NCI-H1694 treated with DMSO at 0.1 percent for 48 hours (cell line): ENCODE measurements at places on chromosomes 7 and 10.

DNA sequence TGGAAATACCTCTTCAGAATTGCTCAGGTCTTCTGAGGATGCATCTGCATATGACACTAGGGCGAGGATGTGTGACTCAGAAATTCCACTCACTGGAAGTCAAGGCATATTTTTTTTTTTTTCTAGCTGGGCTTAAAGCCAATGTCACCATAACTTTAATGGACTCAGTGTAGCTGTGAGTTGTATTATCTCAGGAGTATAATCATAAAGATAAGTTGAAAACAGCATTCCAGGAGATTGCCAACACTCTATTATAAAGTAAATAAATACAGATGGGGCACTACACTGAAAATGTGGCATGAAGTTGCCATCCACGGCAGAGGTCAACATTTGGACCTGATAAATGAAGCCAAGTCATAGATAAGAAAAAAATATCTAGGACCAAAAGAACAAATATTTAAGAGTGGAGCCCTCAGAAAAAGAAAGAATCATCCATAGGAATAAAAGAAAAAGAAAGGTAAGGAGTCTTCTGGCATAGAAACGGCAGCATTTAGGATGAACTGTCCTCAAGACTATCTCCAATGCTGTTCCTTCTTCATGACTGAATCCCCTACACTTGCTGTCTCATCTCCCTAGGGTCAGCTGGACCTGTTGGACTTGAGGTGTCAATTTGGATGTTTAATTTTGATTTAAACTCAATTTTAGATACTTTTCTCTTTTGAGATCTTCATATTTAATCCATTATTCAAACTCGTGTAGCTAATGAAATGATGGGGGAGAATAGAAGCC lies 72.9 kb upstream of the CAV2 start:
- no peak for DNase-seq

DNA sequence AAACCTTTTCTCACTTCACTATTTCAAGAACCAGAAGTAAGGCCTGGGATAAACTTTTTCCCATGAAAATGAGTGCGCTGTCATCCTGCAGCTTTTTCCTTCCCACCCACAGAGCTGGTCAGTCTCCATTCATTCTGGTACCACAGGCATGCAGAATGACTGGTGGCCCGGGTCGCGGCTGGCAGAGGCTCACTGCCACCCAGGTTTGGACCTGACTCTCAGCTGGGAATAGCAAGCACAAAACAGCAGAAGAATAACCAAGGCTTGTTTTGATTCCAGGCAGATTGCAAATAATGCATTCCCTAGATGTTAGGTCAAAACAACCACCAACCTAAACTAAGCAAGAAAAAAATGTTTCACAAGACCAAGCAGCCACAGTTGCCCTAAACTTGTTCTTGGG lies 190.5 kb upstream of the NRP1 start:
- no peak for DNase-seq

DNA sequence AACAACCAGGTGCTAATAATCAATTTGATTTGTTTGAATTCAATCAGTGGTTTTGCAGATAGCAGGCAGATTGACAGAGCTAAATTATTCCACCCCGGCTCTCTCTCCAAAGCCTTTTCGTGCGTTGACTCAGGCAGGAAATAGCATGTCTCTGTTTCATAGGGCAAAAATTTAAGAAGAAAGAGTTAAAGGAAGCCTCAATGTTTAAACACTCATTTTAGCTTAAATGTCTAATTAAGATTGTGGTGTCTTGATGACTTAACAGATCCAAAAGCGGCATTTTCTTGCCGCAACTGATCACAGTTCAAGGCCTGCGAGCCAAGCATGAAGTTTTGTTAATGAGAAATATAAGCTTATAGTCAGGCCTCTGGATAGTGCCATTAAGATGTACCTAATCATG lies 1051.1 kb upstream of the AUTS2 start:
- DNase-seq: no peak

DNA sequence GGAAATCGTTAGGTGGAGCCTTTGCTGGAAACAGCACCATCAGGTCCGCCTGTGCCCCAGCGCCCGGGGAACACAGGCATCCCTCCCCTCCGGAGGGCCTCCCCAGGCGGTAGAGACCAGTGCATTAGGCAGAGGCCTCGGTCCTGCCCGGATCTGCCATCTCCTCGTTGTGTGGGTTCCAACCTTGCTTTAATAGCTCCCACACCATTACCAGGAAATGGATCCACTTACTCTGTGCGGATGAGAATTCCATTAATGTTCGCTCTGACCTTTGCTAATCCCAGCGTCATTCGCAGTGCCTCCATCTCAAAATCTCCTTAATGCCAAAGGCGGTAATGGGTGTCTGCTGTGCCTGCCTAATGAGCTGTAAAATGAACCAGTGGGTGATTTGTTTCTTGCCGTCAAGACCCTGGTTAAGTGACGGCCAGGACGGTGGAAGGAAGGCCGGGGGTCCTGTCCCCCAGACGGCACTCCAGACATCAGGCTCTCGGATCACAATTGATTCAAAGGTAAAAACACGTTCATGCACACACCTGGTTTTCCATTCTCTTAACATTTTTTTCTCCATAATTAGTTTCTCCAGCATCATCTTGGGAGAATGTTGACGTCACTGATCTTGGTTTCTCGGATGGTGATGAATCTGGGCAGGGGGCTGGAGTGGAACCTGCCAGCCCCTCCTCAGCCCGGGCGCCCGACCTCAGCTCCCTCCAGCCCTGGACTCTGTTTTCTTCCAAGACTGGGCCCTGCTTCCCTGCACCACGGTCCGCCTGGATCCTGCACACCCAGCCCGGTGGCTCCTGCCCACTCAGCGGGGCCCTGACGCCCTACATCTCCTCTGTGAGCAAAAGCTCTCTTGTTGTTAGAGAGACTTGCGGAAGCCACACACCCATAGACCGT lies 22.8 kb upstream of the FAM20C start:
- no peak for DNase-seq

- DNase-seq: no peak
Measured at GRCh38 chr7:94348142-94348541, 46.6 kb upstream of the COL1A2 start.

DNA sequence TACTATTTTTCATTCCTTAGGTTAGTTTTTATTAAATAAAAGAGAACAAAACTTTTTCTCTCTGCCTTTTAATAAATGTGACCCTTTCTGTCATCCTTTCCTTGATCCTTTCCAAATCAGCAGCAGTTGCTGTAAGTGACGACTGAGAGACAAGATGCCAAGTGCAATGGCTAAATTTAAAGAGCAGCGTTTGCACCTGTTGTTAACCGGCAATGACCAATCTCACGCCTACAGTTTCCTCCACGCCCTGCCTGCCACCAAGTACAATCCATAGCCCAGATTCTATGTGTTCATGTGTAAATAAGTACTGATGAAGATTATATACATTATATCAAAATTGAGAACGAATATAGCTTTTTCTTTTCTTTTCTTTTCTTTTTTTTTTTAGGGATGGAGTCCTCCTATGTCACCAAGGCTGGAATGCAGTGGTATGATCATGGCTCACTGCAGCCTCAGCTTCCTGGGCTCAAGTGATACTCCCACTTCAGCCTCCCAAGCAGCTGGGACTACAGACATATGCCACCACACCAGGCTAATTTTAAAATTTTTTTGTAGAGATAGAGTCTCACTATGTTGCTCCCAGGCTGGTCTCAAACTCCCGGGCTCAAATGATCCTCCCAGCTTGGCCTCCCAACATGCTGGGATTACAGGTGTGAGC lies 6.5 kb upstream of the MCU start:
- no peak for DNase-seq

DNA sequence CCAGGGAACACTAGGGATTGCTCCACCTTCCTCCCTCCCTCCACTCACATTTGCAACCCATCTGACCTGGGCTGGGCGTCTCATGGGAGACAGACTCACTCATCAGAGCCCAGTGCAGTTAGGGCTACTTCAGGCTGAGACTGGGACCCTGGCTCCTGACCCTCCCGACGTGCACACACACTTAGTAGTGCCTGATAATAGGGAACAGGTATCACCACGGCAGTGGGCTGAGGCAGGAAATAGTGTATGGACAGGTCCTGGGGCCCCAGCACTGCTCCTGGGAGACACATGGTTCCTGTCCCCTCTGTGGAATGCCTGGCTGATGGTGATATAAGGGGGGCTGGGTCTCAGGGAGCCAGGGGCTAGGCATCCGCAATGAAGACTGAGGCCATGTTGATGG lies 14.3 kb downstream of the AQP1 start:
- no peak for DNase-seq
